ENCODE measurements at places on chromosomes 13 and 19.

GRCh38 chr13:105334211-105334610, 1201.3 kb downstream of the EFNB2 start:
- no peak for DNase-seq

DNA sequence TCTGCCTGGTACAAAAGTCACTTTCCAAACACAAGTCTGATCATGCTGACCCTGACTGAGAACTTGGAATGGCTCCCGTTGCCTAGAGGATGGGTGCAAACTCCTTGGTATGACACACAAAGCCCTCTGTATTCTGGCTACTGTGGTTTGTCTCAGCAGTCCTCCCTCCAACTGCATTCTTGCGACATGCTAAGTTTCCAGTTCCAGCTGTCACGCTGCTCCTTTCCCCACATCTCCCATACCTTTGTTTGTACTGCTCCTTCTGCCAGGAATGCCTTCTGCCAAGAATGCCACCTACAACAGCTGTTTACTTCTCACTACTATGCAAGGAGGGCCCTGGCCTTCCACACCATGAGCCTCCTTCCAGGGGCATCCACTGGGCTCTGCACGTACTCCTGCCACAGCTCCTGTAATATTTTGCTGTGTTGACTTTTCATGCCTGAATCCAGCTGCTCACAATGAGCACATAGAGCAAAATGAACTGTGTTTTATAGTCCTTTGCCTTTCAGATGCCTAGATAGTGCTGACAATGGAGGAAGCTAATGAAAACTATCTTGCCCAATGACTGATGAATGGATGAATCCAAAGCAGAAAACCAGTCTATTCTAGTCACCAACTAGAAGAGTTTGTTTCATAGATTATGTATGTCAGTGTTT, 543.7 kb downstream of the EFNB2 start:
- DNase-seq = no peak

GRCh38 chr13:83882606-83882959, 309 bp upstream of the SLITRK1 start:
- DNase-seq = no peak

DNA sequence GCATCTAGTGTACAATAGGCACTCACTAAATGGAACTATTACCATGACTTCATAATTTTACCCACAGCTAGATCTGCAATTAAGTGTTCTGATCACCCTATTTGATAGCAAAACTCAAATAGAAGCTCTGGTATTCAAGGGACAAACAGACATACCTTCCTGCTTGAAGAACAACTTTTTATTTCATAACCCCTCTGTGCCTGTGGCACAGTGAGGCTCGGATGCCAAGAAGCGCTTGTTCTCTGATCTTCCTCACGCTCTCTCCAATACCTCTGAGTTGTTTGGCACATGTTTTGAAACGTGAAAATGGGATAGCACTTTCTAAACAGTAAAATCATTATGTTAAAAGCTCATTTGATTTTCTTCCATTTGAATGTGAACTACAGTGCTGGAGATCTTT, 232.0 kb downstream of the KLF5 start:
- DNase-seq = no peak

GRCh38 chr13:112183532-112184090, 116.7 kb downstream of the SOX1 start:
- no peak for DNase-seq

DNA sequence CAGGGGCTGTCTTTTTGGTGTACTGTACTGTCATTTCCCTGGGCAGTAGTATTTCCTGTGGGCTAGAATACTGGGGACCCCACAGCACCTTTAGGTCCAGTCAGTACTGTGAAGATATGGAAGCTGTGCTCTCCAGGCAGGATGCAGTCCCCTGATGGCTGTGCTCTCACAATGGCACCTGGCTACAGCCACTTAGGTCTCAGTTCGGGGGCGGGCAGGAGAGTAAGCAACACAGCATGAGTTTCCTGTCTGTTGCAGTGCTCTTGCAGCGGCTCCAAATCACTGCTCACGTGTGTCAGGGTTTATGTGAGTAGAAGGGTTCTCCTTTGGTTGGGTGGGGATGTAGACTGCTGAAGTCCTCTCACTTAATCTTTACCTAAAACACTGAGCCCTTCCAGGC, 810.4 kb downstream of the DACH1 start:
- no peak for DNase-seq

GRCh38 chr13:24287748-24288287, 21.6 kb upstream of the C1QTNF9 start:
- no peak for DNase-seq

- no peak for DNase-seq
These were observed 250.7 kb downstream of the DCT start for GRCh38 chr13:94228763-94229162.

DNA sequence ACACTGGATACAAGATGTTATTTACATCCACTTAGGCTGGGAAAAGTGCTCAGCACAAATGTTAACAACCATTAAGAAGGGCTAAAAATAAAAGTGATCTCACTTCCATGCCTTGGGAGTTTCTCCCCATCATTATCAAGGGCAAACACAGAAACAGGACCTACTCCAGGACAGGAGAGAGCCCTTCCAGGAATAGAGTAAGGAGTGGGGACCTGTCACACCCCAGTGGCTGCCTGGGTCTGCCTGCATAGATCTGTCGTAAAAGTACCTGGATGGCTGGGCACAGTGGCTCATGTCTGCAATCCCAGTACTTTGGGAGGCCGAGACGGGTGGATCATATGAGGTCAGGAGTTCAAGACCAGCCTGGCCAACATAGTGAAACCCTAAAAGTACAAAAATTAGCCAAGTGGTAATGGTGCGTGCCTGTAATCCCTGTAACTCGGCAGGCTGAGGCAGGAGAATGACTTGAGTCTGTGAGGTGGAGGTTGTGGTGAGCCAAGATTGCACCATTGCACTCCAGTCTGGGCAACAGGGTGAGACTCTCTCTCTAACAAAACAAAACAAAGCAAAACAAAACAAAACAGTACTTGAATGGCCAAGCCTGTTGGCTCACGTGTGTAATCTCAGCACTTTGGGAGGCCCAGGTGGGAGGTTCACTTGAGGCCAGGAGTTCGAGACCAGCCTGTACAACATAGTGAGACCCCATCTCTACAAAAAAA, 5.6 kb downstream of the ATP8A2 start:
- no peak for DNase-seq

DNA sequence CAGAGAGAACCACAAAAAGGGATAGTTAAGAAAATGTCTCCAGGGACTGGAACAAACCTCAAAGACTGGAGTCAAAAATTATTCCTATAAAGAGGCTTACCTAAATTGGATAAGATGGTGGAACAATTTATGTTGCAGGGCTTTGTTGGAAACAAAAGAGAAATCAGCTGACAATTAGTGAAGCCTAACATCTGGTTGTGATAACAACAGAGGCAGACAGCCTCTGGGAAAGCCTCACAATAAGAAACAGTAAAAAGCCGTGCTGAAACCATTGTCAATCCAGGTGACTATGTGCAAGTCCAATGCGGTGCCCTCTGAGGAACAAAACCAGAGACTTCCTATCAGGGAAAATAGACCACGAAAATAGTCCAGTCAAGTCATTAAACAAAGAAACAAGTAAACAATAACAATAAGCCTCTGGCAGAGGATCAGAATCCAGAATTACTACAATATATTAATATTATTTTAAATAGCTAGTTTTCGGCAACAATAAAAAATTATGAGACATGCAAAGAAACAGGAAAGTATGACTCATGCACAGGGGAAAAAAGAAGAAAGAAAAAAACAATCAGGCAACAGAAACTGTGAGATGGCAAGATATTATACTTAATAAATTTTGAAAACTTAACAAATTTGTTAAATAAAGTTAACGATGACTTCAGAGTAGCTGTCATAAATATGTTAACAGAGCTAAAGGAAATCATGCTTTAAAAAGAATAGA, 99.7 kb upstream of the RXFP2 start:
- DNase-seq = no peak

DNA sequence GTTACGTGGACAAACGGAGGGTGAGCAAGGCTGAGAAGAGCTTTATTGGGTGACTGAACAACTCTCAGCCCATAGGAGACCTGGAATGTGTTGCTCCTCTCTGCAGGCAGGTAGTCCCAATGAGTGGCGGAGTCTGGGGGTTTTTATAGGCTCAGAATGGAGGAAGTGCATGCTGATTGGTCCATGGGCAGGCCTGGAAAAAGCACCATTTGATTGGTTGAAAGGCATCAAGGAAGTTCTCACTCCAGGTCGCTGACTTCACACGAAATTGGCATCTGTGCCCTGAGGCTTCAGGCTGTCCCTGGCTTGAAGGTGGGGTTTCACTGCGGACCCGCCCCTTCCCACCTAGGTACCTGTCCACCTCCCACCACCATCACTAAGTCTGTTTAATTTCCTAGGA, 65.4 kb downstream of the SPATA13 start:
- DNase-seq = no peak

DNA sequence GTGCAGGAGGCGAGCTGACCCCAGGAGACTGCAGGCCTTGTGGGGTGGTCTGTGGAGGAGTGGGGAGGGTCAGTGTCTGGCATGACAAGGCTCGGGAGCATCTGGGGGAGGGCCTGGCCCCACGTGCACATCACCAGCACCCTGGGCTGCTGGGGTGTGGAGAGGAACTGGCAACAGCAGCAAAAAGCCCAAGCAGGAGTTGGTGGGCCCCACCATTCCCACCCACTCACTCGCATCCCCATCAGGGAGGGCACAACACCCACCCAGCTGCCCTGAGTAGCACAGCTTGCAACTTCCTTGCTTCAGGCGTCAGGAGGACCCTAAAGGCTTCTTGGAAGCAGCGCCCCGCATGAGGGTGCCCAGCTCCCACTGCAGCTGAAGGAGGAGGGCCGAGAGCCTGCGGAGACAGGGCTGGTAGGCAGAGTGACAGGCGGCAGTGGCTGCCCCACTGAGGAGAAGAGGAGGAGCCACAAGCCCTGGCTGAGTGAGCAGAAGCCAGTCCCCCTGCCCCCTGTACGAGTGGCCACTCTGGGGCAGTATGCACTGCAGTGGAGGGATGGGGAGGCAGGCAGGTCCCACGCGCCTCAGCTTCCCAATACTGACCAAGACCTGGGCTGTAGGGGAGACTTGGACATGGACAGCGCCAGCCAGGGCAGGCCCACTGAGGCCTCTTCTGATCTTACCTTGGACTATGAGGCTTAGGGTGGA, 26.5 kb downstream of the ELL start:
- DNase-seq = no peak

- no peak for DNase-seq
These were observed 929.1 kb downstream of the PCDH9 start for GRCh38 chr13:66301006-66301405.

GRCh38 chr19:18098891-18099622, 1.5 kb downstream of the MAST3 start:
- peak; percentile 14 for DNase-seq

- DNase-seq = no peak
These were observed 11.0 kb upstream of the CASP14 start for GRCh38 chr19:15038294-15038693.

DNA sequence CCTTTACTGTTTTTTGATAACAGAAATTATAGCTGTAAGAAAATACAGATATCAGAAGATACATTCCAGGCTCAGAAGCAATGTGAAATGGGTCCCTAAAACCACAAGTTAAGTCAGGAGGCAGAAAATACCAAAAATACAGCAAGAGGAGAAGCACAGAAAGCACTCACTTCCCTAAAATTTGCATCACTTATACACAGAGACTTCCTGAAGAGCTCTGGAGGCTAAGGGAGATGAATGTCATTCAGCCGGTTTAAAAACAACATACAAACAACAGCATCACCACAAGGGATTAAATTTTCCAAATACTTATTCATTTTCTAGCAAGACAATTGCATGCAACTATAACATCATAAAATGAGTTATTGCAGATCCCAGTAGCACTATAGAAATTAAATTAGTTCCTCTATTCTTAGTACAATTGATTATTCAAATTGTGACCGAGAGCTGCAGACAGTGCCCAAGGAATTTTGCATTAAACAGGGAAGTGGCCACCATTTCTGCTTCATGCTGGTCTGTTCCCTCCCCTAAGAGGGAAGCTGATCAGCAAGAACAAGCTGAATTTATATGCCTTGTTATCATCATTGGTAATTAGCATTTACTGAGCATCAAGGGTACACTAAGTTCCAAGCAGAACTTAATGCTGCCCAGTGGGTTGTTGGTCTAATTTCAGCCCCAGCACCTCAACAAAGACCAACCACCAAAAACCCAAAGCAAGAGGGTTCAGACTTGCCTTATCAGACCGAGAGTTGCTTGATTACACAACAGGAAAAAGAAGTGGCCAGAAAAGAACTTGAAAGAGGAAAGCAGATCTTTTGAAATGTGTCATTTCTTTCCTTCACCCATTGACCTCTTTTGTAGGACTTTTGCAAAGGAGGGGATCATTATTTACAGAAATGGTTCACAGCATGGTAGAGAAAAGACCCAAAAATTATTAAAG, 140.7 kb downstream of the KCTD12 start:
- DNase-seq = no peak

GRCh38 chr19:18483119-18483890, 38.6 kb downstream of the ELL start:
- no peak for DNase-seq

DNA sequence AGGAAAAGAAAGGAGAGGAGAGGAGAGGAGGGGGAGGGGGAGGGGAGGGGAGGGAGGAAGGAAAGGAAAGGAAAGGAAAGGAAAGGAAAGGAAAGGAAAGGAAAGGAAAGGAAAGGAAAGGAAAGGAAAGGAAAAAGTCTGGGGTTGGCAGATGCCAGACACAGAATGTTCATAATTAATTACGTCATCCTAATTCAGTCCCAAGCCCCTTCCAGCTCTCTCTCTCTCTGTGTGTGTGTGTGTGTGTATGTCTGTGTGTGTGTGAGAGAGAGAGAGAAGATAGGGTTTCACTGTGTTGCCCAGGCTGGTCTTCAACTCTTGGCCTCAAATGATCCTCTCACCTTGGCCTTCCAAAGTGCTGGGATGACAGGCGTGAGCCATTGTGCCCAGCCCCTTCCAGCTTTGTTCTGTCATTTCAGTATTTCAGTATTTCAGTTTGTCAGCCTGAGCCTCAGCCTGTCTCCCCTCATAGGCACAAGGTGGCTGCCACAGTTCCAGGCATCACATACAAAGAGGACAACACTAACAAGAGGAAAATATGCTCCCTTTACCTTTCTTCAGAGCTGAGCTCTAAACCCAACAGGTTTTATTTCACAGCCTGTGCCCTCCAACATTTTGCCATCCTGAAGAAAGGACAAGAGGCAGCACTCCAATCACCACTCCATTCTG, 14.6 kb downstream of the IFNL3 start:
- DNase-seq = no peak

DNA sequence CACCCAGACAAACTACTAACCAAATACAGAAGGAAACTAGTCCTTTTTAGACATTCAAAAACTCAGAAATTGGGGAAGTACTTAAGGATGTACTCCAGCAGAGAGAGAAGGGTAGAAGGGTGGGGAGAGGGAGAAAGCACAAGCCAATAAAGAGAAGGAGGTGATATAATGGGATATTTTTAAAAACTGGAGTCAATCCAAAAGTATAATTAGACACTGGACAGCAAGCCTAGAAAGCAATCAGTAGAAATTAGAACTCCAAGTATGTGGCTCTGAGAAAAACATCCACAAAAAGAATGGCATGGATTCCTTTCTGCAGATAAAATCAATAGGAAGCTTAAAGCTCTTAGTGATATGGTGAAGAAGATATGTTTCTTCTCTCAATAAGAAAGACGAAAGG, 55.8 kb downstream of the PEPD start:
- no peak for DNase-seq

Data from effector CD8-positive, alpha-beta T cell (primary cell).